ENCODE measurements at places on chromosomes 1 and 21.

GRCh38 chr1:219459351-219460080 lies 153.4 kb downstream of the ZC3H11B start:
- DNase-seq: no peak

- DNase-seq: no peak
Measured at GRCh38 chr1:167935216-167936067, 1.0 kb upstream of the DCAF6 start.

GRCh38 chr1:229105109-229105508 lies 165.8 kb upstream of the RAB4A start:
- no peak for DNase-seq

GRCh38 chr1:37403166-37403565 lies 71.2 kb upstream of the ZC3H12A start:
- no peak for DNase-seq

DNA sequence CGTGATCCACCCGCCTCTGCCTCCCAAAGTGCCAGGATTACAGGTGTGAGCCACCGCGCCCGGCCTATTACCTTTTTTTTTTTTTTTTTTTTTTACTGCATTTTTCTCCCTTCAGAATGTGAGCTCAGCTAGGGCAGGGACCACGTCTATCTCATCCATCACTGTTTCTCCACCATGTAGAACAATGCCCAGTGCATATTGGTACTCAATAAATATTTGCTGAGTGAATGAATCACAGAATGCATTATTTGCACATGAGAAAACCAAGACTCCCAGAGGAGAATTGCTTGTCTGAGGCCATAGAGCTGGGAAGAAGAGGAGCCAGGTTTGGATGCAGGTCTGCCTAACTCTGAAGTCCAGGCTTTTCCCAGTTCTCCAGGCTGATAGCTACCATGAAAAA lies 8.2 kb upstream of the SLC9A1 start:
- DNase-seq: no peak

DNA sequence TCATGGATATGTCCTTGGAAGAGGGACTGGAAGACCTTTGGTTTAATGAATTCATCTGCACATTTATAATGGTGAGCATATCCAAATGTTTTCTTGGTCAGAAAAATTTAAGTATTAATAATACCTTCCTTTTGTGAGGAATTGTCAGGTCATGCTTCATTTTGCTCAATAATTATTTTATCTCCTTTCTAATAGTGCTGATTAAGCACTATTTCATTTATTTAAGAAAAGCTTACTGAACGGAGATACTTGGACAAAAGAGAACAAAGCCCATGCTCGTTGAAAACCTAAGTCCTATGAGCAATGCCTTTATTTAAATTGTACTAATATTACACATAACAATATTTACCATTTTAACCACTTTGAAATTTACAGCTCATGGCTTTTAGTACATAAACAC lies 281.5 kb downstream of the PDE4B start:
- DNase-seq: no peak

DNA sequence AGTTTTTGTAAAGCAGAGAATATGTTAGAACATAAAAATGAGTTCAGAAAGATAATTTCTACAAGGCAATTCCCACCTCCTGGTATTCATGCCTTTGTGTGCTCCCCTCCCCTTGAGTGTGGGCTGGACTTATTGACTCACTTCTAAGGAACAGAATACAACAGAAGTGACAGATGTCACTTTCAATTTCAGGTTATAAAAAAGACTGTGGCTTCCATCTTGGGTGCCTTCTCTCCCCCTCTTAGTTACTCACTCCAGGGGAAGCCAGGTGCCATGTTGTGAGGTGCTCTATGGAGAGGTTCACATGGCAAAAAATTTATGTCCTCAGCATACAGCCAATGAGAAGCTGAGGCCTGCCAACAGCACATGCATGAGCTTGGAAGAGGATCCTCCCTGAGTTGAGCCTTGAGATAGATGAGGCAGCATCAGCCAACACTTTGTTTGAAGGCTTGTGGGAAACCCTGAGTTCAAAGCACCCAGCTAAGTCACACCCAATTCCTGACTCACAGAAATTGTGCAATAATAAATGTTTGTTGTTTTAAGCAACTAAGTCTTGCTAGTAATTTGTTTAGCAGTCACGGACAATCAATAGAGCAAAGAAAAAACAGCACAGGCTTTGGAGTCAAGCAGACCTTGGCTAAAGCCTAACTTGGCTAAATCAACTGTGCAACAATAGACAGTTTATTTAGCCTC lies 73.5 kb upstream of the NGF start:
- DNase-seq: no peak

DNA sequence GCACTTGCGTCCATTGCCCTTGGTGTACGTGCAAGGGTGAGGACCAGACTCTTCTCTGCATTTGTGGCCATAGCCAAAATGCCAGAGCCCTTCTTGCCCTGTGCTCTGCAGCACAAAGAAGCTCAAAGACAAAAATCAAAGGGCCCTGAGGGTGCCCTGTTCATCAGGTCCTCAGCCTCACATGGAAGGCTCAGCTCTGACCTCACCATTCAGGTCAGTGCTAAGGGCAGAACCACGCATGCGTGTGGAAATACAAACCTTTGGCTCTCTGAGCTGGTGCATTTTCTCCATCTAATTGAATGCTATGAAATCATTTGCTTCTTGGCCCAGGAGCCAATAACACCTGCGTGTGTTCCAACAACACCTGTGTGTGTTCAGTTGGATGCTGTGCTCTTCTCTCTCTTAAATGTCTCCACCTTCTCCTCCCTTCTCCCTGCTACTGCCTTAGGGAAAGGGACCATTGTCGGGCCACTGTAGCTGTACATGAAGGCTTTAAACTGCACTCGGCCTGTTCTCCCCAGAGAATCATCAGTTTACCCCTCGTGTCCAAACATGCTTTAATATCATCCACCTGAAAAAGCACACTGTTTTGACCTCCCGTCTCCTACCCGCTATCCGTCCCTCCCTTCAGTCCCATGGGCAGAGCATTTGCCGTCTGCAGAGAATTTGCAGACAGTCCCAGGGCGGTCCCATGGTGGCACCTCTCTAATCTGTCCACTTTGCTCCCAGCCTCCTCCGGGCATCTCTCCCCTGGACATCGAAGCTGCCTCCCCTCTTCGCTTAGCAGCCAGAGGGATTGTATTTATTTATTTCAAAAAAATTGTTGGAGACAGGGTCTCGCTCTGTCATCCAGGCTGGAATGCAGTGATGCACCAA lies 60.6 kb downstream of the EVA1C start:
- no peak for DNase-seq

DNA sequence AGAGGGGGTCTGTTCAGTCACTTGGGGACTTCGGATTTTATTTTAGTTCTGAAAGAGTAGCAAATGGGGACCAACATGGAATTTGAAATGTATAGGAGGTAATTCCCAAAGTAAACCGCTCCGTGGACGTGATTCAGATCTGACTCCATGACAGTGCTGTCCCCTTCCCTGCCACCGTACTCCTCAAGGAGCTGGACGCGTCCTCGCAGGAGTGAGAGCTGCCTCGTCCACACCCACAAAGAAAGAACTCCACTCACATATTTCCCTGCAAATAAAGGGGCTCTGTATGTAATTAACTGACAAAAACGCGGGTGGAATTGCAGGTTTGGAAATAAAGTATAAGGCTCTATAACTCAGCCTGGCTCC lies 183.6 kb downstream of the ETS2 start:
- no peak for DNase-seq

DNA sequence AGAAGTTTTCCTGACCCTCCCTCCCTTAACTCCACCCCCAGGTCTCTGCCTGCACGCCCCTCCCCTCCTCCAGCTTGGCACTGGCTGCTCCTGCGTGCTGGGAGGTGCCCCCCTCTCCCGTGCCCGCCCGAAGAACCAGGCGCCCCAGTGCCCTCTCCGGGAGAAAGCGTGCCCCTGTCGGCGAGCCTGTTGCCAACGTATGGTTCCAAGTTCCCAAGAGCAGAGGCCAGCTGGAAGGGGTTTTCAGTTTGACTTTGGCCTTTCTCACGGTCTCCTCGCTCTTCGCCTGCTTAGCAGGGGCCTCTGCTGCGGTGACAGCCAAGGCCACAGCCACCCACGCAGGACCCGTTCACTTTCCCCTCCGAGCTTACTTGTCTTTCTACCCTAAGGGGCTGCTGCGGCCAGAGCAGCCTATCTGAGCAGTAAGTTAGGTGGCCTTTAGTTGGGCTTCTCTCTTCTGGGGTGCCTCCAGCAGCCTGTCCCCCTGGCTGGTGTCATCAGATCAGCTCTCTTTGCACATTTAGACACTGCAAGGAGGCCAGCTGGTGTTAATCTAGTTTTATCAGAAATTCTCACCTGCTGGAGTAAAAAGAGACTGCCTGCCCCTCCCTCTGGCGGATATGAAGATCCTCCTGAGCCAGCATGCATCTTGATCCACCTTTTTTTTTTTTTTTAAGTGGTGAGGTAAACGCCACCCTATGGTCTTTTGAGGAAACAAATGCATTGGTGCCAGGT lies 1.5 kb downstream of the STUM start:
- no peak for DNase-seq

DNA sequence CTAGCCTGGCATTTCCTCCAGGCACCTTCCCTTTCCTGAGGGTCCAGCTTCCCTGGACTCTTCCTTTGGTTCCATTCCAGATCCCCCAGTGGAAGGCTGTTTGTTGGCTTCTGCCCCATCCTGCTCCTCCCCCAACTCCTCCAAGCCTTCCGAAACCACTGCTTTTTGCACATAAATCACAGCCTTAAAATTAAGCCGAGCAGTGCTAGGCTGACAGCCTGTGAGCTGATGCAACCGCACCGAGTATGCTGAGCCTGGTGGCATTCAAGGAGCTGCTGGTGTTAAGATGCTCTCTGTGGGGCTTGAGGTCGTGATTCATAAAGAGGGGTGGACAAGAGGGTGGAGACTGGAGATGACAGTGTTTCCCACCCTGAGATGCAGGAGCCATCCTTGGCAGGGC lies 266.6 kb upstream of the C1orf174 start:
- DNase-seq: no peak

DNA sequence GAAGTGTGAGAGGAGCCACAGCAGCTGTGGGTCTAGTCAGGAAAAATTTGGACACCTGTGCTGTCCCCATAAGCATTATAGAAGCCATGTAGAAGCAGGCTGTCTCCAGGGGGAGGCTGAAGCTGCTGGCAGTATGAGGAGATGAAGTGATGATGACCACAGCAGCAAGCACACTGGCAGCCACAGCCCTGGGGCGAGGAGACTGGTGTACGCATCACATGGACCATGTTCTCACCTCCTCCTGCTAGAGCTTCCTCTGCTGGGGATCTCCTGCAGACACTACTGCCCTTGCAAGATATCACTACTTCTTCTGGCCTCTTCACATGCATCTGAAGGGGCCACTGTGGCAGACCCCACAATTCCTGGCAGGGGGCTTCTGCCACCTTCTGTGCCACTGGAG lies 33.8 kb upstream of the CREG1 start:
- DNase-seq: no peak

- DNase-seq: no peak
Measured at GRCh38 chr1:204409123-204409522, 2.5 kb downstream of the PPP1R15B start.

GRCh38 chr21:31714741-31715365 lies 17.1 kb downstream of the SCAF4 start:
- no peak for DNase-seq

- no peak for DNase-seq
Measured at GRCh38 chr1:68074472-68074871, 24.0 kb upstream of the DIRAS3 start.

DNA sequence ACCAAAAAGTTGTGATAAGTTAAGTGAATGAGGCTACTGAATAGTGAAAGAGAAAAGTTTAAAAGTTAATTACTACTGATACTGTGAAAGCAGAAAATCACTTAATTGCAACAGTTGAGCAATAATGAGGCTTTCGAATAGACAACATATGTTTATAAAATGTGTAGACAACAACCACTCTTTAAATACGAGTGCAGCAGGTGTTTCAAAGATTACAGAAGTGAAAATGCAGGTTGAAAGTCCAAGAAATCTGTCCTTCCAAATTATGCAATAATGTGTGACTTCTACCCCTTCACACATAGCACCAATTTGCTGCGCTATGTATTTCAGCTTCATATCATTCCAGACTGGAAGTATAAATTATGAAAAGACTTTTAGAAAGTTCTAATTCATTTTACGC lies 213.0 kb downstream of the COL24A1 start:
- no peak for DNase-seq

DNA sequence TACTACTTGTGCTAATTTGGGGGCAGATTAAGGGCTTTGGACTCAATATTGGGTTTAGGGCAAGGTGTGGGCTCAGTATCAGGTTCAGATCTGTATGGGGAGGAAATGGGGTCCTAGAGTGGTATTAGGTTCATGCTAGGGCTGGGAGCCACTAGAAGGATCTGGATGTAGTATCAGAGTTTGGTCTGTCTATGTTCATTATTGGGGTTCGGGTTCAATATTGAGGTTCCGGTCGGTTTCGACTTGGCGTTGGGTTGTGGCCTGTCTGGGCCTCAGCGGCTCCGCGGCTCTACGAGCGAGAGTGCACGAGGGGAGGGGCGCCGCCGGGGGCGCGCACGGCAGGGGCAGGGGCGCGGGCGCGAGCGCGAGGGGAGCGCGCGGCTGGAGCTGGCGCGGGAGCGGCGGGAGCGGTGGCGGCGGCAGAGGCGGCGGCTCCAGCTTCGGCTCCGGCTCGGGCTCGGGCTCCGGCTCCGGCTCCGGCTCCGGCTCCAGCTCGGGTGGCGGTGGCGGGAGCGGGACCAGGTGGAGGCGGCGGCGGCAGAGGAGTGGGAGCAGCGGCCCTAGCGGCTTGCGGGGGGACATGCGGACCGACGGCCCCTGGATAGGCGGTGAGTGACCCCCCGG lies at the start of gene PTPRF:
Gene PTPRF, plus strand, starts transcription at position 401 of the 624 bp plus-strand sequence. CDS start 14,193 bp downstream, outside the sequence.
- DNase-seq: no peak

- DNase-seq: no peak
Measured at GRCh38 chr1:150577557-150578271, 1.7 kb downstream of the MCL1 start.

DNA sequence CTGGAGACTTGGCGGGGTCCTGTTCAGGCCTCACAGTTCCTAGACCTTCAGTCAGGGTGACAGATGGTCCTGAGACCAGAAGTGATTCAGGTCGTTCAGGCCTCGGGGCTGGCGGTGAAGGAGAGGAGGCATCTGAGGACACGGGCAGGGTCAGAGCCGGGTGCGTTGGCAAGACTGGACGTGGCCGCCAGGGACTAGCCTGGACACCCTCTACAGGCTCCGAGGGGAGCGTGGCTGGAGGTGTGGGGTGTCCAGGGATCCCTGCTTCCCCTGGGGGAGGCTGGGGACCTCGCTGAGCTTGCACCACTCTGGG lies 64.0 kb upstream of the TARDBP start:
- no peak for DNase-seq

DNA sequence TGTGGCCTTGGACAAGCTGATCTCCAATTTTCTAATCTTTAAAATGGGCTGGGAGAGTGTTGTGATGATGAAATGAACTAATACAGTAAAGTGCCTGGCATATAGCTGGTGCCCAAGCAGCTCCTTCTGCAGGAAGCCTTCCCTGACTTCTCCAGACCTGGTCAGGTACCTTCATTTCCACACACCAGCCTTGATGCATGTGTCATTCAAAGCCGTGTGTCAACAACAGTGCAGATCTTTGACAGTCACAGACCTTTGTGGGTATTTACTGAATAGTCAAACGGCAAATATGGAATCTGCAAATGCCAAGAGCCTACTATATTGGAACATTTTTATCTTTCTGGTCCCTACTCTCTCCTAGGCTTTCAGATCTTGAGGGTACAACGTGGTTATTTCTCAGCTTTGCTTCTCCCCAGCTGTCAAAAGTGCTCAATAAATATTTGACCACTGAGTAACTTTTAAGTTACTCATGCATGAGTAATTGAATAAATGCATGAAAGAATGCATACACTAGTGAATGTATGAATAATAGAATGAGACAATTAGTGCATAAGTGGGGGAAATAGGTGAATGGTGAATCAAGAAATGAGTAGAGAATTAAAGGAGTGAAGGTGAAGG lies 75.4 kb downstream of the MDM4 start:
- no peak for DNase-seq

GRCh38 chr1:67827688-67828087 lies 5.6 kb downstream of the GNG12 start:
- DNase-seq: no peak
